Stimulated activated CD4-positive, alpha-beta T cell treated with anti-CD3 and anti-CD28 coated beads, Interleukin-12 subunit alpha, Interleukin-12 subunit beta, amount 100 ng/mL, for 48 hours (primary cell): ENCODE measurements at places on chromosomes 3 and 15.
A peak's percentile ranks its signal among the peaks of the same experiment; 100 is the strongest.

DNA sequence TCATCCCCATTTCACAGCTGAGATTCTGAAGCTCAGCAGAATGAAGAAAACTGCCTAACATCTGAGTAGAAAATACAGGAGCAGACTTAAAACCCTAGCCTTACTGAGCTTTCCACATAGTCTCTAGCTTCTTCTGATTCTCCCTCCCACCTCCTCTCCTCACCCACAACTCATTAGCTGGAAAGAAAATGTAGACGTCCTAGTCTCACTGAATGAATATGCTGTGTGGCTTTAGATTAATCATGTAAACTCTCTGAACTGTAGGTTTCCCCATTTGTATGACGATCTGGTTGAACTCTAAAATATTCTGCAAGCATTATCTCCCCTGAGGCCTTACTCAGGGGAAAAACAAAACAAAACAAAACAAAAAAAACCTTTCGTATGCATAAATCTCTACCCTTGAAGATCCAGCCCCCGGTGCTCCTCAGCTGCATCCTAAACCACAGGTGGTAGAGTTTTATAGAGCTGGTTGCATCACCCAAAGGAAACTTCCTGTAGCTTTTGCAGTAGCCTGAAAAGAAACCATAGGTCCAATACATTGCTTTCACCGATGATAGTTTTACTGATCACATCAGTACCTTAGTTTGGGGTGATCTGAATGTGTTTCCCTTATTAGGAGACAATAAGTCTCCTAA lies 40.6 kb downstream of the FOXB1 start:
- DNase-seq = peak; percentile 5

- no peak for DNase-seq
These were observed 4.2 kb downstream of the SLC4A7 start for GRCh38 chr3:27479806-27480543.

DNA sequence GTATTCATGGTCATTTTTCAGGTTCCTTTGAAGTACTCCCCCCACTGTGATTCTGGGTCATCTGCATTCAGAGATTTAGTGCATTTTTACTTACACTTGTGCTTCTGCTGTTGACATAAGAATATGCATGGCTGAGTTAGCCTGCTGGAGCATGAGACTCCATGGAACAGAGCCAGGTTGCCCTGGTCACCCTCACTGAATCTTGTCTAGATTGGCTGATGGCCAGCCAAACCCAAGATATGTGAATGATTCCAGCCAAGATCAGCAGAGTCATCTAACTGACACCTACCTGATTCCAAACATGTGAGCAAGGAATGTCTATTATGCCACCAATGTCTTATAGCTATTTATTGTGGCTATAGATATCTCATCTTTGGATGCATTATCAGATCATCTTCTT lies 25.1 kb downstream of the DTWD1 start:
- no peak for DNase-seq

- no peak for DNase-seq
These were observed 2.9 kb downstream of the CADM2 start for GRCh38 chr3:84961521-84962255.

- no peak for DNase-seq
These were observed 20.9 kb upstream of the MUC20 start for GRCh38 chr3:195699860-195700259.

DNA sequence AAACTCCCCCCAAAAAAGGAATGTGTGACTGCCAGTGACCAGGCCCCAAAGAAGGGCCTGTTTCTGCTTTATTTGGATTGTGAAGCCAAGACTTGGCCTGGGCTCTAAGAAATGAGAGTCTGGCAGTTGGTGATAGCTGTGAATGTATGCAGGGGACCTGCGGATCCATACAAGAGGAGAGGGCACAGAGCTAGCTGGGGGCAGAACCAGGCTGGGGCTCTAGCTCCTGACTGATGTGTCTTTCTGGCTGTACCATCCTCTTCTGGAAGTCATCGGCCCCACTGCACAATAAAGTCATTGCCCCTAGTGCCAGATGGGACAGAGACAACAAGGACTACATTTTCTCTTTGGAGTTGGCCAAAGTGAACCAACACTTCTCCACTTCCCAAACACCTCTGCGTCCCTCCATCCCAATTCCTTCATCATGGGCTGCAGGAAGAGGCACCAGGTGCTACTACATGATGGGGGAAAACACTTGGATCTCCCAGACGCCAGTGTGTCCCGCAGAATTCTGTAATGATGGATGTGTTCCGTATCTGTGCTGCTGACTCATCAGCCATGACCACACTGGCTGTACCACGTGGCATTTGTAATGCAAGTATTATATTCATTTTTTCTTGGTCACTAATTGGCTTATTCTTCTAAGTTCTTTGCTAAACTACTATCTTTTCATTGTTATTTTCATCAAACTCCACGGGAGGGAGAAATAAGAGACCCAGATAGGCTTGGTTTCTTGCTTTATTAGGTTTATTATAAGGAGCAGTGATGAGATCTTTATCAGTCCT lies 1.7 kb upstream of the PLA2G4F start:
- no peak for DNase-seq

- DNase-seq = no peak
These were observed 201.3 kb upstream of the ZBTB20 start for GRCh38 chr3:115348412-115348811.
